CD14-positive monocyte (primary cell): ENCODE measurements at places on chromosomes 3 and 15.

DNA sequence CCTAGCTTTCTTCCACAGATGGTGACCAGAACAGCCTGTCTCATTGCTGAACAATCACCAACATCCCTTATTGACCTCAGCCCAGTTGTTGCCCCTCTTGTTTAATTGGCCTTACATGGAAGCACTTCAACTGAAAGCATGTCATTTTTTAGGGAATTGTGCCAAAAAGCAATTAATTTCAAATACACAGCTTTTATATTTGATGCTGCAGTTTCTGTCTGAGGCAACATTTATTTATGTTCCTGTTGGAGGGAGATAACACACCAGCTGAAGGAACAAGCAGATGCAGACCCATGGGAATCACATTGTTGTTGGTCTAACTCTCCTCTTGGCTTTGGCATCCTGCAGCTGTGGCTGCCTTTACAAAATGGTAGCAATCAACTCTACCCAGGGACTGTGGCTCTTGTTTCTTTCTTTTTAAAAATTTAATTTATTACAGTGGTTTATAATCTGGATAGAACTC lies 498.1 kb upstream of the RGMA start:
- no peak for DNase-seq

DNA sequence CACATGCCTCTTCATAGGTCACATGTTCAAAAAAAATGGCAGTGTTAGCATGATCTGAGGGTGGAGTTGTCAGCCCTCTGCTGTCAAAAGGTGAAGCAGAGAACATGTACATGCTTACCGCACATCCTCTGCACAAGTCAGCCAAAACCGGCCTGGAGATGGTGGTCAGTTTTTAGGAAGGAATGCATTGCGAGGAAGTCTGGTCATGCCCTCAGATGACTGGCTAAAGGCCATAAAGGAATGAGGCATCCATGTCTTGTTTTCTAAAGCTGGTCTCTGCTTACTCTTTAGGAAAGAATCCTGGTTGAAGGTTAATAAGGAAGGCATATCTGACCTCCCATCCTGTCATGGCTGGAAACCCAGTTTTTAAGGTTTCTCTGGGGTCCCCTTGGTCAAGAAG lies 292.0 kb upstream of the CCDC54 start:
- no peak for DNase-seq

DNA sequence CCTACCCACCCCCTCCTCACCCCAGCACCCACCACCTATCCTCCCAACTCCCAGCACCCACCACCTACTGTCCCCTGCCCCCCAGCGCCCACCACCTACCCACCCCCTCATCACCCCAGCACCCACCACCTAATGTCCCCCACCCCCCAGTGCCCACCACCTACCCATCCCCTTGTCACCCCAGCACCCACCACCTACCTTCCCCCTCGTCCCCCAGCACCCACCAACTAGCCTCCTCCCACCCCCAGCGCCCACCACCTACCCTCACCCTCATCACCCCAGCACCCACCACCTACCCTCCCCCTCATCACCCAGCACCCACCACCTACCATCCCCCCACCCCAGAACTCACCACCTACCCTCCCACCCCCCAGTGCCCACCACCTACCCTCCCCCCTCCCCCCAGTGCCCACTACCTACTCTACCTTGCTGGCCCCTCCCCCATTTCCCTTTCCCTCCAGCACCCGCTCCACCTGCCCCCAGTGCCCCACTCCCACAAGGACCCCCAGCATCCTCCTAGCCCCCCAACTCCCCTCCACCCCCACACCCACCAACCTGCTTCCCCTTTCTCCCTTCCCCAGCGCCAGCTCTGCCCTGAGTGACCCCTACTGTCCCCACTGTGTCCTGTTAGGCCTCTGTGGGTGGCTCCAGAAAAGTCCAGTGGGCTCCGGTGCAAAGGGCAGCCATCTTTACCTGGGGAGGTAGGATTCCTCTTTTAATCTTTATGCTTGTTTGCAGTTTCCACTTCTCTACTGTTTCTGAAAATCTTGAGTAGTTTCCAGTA lies 1.2 kb downstream of the UROC1 start:
- DNase-seq, result no peak

DNA sequence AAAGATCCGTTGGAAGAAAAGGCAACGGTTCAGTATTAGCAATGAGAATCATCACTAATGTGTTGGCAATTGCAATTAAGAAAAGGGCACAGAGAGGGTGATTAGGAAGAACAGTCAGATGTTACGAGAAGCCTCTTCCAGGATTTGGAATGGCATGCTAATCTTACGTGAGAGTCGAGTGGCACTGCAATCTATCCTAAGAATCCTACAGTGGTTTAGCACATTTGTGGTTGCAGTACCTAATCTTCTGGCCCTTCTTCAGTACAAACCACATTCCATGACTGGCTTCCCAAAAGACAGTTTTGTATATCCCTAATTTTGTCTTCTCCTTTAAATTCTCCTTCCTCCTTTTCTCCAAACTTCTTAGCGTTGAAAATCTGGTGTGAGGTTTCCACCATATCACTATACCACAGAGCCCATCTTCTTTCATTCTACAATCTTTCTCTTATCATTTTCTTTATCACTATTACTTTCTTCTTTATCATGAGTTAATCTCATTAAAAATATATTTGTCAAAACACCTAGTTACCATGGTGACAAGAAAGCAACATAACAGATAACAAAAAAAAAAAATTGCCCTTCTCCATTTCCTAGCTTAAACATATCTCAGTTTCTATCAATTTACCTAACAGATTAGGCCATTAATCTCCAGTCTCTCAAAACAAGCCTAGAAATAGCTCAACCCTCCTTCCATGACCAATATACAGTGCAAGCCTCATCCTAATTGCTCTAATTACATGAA lies 60.1 kb downstream of the IGSF11 start:
- DNase-seq, result no peak

- DNase-seq, result no peak
Observed at GRCh38 chr3:13894807-13895154, 14.9 kb upstream of the WNT7A start.

DNA sequence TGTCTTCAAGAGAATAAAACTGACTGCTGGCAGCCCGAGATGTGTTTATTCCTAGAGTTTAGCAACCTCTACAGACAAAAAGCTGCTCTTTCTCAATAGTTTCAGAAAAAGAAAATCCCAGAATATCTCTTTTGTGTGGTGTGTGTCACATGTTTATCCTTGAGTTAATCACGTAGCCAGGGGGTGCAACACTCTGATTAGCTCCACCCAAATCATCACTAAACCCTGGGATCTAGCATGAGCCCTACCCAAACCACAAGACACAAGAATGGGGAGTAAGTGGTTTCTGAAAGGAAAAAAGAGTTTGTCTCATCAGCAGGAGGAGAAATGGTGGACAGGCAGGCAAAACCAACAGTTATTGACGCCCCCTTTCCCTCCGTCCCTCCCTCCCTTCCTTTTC lies 78.5 kb upstream of the AGBL1 start:
- DNase-seq, result no peak

DNA sequence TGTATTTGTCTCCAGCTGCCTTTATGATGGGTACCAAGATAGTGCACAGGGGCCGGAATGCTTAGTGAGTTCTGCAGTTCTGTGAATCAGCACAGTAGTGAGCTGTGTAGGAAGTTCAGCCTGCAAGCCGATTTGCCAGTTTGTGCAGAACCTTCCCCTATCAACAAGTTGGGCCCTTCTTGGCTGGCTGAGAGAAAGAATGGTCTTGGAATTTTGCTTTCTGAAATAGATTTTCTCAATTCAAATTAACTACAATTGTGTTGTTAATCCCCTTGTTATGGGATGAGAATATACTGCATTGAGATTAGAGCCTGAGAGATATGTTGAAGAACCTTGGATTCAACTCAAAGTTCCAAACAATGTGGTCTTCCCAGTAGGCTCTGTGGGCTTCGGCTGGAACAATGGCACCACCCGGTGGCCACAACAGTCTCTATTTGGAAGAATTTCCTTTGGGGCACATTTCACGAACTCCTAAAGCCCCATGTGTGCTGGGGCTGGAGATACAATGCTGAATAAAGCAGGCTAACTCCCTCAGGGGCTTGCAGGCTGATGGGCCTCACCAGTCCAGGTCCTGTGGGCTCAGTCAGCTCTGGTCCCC lies 59.1 kb downstream of the TRIM42 start:
- DNase-seq, result peak; percentile 12

GRCh38 chr3:18716821-18717220 lies 291.7 kb upstream of the SATB1 start:
- DNase-seq, result no peak

DNA sequence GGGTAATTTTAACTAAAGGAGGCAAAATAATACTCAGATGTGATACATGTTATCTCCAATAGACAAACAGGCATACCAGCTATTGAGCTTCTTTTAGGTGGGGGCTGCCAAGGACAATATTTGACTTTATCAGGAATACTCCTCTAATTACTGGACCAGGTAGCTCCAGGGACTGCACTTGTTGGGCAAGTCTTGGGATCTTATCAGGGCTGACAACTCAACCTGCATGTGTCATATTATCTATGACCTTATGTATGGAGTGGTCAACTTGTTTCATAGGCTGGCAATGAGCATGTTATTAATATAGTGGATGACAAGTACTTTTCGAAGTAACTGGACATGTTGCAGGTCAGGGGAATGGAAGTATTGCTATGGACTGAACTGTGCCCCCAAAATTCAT lies 15.0 kb upstream of the ZNF445 start:
- no peak for DNase-seq

GRCh38 chr3:179801263-179801662 lies 148.4 kb downstream of the USP13 start:
- peak; percentile 51 for DNase-seq

- DNase-seq, result no peak
Observed at GRCh38 chr15:38650936-38651327, 86.3 kb upstream of the RASGRP1 start.

DNA sequence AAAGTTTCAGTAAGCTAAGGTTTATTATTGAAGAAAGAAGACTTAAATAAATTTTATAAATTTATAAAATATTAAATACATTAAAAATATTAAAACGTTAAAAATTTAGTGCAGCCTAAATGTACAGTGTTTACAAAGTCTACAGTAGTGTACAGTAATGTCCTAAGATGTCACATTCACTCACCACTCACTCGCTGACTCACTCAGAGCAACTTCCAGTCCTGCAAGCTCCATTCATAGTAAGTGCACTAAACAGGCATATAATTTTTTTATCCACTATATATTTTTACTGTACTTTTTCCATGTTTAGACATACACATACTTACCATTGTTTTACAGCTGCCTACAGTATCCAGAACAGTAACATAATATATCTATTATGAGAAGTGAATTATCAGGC lies 51.5 kb downstream of the TJP1 start:
- no peak for DNase-seq

DNA sequence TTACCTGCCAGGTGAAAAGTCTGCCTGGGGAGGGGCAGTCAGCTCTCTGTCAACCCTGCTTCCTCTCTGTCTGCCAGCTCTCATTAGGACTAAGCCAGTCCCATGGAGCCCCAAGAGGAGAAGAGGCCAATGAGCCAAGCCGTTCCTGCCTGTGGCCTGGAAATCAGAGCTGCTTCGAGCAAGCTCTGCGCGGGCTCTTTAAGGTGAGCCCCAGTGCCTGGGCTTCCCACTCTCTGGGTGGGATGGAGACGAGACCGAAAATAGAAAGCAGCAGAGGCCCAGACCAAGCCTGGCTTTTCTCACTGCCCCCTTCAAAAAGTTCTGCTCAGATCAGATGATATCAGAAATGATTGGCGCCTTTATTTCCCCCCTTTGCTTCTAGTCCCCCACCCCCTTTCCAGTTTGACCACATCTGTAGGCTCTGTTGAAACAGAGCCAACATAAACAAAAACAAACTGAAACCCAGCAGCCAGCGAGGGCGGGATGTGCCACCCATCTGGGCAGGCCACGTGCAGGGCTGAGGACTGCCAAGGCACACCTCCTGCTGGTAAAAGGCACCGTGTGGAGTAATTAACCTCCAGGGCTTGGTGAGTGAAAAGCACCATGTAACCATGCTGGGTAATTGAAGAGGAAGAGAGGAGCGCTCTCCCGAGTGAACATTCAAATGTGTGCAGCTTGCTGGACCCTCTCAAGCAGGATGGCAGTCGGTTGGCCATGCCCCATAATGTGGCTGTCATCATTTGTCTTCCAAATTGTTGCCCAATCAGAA lies 471.0 kb upstream of the PROK2 start:
- DNase-seq, result no peak

- peak; percentile 11 for DNase-seq
Observed at GRCh38 chr3:25781145-25781757, 2.0 kb downstream of the NGLY1 start.

- DNase-seq, result no peak
Observed at GRCh38 chr3:150975992-150976368, 3.5 kb upstream of the CLRN1 start.

DNA sequence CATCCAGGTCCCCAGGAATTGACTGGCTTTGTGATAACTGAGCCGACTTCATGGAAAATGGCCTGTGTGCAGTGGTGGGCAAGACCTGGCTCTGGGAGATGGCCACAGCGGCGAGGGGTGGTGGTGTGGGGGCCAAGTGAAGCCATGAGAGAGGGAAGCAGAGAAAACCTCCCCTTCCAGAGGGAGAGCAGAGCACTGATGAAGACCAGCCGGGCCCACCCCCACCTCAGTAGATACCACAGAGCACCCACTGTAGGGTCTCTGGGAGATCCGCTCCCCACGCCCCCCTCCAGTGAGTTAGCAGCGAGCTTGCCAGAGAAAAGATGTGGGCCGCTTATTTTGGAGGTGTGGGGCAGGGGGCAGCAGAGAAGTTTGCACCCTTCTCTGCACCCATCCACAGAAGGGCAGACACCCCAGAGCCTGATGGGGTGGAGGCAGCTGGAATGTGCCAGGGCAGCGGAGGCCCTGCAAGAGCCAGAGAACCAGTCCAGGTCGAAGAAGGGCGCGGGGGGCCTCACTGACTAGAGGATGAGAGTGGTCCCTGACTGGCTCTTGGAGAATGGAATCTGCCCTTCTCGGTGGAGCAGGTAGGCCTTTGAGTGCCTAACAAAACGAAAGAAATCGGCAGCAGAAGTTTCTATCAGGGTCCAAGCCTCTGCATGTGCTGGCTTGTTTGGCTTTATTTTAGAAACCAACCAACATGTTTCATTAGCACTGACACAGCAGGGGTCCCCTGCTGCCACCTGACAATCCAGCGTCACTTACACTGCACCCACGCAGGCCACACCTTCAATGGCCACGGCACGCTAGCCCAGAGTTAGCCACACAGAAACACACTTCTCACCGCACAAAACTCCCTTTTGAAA lies 28.3 kb downstream of the MELTF start:
- no peak for DNase-seq

GRCh38 chr3:188365988-188366698 lies 212.2 kb downstream of the LPP start:
- DNase-seq, result no peak

GRCh38 chr15:37095770-37096557 lies 4.4 kb downstream of the MEIS2 start:
- DNase-seq, result no peak

DNA sequence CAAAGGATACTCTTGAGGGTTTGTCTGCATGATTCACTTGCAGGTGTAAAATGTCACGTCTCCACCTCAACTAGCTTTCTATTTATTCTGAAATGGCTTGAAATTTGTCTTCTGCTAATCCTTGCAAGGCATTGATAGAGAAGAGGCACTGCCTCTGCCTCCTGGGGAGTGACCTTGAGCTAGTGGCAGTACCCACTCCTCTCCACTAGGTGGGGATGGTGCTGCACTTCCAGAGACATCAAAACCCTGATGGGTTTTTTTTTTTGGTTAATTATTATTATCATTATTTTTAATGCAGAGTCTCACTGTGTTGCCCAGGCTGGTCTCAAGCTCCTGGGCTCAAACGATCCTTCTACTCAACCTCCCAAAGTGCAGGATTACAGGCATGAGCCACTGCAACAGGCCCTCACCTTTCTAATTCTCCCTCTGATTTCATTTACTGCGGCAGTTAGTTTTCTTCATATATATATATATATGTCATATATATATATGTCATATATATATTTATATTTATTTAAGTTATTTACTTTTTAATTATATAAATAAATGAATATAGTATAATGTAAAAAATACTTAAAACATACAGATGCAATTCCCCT lies 117.6 kb upstream of the EIF1B start:
- peak; percentile 51 for DNase-seq
